ENCODE measurements at places on chromosomes 1 and 21.

DNA sequence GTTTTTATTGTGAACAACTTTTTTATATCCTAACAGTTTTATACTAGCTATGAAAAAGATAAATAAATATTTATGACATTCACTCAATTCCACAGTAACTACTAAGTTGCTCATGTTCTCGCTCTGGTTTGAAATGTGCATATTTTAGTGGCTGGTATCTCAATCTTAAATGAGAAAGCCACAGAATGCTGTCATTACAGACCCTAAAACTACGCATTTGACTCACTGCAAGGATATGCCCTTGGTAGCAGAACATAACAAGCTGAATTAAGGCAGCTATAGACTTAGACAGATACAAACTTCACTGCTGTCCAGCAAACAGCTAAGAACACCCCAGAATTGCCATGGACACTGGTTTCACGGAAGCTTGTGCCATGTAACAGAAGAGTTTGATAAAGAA lies 19.0 kb downstream of the DAB1 start:
- no peak for DNase-seq

DNA sequence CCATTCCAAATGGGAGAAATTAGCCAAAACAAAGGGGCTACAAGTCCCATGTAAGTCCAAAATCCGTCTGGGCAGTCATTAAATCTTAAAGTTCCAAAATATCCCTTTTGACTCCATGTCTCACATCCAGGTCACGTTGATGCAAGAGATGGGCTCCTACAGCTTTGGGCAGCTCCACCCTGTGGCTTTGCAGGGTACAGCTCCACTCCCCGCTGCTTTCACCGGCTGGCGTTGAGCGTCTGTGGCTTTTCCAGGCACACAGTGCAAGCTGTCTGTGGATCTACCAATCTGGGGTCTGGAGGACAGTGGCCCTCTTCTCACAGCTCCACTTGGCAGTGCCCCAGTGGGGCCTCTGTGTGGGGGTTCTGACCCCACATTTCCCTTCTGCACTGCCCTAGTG lies 130.2 kb downstream of the TPR start:
- DNase-seq = no peak

GRCh38 chr1:229058111-229058561 lies 212.8 kb upstream of the RAB4A start:
- DNase-seq = no peak

- no peak for DNase-seq
Measured at GRCh38 chr1:175503538-175503937, 239.9 kb downstream of the TNR start.

- no peak for DNase-seq
Measured at GRCh38 chr1:61091455-61091854, 9.1 kb downstream of the NFIA start.

- DNase-seq = no peak
Measured at GRCh38 chr1:236514703-236515442, 8.9 kb upstream of the LGALS8 start.

DNA sequence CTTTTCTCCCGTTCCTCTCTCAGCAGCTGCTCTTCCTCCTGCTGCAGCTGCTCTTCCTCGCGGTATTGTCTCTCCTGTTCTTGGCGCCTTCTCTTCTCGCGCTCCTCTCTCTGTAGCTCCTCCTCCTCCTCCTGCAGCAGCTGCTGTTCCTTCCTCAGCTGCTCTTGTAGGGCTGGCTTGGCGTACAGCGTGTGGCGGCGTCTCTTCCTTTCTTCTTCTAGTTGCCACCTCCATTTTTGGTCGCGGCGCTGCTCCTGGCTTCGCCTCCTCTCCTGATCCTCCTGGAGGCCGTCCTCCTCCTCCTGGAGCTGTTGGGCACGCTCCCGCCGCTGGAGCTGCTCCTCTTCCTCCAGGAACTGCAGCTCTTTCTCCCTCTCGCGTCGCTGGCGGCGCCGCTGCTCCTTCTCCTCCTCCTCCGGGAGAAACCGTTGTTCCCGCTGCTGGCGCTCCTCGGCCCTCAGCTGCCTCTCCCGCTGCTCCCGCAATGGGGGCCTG lies 4.8 kb downstream of the TCHH start:
- peak; percentile 78 for DNase-seq

- no peak for DNase-seq
Measured at GRCh38 chr21:28308516-28308915, 684.2 kb downstream of the LTN1 start.

DNA sequence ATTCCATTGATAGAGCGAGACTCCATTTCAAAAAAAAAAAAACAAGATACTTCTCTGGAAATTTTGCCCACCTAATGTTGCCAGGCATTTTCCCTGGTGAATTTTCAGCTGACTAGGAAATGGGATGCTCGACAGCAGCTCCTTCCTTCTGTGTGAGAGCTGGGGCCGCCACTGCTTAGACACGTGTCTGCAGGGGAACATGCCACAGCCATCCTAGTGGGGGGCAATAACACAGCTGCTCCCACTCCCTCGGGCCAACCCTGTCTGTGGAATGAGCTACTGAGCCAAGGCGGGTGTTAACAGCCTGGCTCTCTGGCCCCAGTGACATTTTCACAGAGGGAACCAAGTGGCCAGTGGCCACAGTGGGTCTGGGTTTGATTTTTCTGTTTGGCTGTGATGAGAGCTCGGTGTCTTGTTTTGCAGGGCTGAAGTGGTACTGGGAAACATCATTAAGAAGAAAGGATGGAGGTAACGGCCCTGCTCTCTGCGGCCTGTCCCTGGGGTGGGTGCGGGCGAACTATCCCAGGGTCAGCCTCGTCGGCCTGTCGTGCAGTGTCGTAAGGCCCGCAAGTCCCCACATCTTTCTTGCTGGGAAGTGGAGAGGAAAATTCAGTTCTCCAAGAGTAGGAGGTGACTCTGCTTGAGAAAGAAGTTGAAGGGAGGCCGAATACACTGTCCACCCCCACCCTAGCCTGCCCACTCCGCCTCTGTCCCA lies 39.2 kb downstream of the KCNAB2 start:
- DNase-seq = peak; percentile 25

DNA sequence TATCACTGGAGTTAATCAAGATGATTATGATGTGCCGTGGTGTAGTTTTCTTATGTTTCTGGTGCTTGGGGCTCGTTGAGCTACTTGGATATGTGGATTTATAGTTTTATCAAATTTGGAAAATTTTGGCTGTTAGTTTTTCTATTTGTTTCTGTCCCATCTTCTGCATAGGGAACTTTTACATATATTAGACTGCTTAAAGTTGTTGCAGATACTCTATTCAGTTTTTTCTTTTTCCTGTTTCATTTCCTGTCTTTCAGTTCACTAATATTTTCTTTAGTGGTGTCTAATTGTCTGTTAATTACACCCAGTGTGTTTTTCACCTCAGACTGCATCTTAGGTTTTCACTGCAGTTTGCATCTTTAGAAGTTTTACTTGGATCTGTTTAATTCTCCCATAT lies 247.7 kb downstream of the CAMTA1 start:
- no peak for DNase-seq

DNA sequence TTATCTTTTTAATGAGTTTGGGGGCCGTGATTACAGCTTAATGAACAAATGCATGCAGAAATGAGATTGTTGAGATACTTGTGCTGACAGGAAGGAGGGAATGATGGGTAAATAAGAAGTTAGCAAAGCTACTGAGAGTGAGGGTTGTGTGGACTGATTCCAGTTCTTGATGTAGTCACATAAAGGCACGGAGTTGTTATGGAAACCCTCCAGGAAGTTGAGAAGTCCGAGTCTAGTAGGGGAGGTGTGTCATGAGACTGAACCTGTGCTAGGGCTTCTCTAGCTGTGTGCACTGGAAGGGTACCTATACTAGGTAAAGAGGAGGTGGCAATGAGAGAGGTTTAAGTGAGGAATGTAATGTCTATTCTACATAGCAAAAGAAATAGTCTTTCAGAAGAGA lies 475.7 kb downstream of the USP25 start:
- no peak for DNase-seq

DNA sequence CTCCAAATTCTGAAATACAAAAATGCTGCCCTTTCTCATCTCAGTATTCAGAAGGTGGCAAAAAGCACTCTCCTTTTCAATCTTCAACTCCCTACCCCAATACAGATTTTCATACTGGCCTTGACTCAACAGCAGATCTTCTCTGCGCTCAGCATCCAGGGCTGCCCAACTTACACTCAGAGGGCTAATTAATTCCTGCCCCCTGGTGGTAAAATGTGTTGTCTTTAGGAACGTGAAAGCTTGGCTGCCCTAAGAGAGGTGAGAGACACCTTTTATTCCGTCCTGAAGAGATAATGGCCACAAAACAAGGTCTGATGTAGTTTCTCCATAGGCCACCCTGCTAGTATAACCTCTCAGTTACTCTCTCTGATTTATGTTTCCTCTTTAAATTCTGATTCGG lies 25.0 kb downstream of the KRTAP24-1 start:
- DNase-seq = no peak

DNA sequence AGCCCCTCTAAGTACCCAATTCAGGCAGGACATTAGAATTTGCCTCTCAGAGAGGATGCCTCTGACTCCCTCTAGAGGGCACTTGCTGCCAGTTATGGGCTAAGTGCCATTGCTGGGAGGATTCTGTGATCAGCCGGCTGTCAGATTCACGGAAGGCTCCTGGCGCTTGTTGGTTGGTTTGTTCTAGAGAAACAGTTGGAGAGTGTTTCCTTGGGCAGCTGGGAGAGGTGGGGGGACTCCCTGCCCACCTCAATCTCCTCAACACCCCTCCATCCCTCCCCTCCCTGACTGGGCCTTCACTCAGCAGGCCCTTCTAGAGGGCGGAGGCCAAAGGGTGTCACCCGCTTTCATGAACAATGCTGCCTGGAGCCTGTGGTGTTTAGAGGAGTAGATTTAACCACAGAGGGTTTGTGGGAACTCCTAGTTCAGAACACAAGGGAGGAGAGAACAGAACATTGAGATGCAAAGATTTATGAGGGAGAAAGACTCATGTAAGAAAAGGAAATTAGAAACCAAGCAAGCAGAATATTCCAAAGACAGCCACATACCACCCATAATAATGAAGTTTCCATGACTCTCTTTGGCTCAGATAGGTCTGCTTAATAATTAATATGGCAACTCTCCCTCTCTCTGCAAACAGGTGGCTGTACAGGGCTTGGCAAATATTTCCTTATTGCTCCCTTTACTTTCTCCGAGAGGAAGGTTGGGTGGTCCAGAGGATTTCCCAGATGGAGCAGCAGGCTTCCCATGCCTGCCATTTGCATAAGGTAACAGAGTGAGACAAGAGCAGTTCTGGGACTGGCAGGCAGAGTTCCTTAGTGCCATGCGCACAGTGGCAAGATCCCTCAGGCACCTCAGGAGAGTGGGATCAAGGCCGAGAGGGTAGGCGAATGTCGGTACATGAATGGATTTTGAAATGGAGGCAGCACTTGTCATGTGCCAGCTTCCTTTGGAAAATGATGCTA lies 30.0 kb upstream of the ACP6 start:
- DNase-seq = peak; percentile 86

DNA sequence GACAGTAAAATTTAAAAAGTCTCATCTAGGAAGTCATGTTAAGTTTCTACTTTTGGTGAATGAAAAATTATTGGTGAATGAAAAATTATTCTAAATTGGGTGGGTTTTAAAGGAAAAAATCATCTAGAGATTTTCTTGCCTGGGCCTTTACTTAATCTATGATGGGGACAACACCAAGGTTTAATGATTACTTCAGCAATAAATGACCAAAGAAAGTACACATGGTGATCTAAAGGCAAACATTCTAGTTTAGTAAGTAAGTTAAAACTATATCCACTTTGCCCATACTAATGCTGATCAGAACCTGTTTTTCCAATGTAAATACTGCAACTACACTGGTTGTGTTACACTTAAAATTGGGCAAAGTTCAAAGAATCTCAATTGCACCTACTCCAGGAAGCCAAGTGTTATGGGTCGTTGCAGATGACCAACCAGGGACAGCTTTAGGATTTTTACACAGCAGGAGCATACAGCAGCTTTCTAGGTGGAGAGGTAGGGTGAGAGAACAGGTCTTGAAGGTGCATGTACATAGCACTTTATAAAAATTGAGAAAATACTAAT lies 14.6 kb upstream of the RPL5 start:
- no peak for DNase-seq

DNA sequence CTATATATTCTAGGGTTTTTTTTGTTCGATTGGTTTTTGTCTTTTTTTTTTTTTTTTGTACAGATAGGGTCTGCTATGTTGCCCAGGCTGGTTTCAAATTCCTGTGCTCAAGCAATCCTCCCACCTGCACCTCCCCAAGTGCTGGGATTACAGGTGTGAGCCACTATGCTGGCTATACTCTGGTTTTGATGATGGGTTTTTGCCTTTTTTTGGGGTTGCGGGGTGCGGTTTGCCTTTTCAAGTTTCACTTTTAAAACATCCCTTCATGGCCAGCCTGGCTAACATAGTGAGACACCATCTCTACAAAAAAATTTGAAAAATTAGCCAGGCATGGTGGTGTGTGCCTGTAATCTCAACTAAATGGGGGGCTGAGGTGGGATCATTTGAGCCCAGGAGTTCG lies 10.0 kb downstream of the KDM5B start:
- no peak for DNase-seq

DNA sequence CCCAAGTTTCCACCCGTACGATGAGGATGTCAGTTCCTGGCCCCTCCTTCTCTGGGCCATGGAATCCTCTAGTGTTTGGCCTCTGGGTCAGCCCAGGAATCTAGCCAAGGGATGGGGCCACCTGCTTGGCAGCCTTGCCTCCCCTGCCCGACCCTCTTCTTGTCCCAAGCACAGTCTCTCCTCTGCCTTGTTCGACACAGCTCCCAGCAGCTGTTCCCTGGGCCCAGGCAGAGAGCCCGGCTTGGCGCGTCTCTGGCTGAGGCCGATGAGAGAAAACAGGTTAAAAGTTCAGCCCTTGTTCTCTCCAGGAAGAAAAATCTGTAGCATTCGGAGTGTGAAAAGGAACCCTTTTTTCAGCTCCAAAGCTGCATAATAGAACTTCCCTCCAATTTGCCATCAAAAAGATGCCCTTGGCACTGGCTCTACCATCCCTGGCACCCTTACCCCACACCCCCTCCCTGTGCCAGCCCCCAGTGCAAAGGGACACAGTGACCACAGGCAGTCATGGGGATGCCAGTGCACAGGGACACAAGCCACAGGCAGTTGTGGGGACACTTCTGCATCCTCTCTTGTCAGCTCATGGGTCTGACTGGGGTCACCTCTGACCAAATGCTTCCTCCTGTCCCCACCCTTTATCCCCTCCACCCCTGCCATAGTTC lies 68.4 kb downstream of the EPHB2 start:
- DNase-seq = peak; percentile 81

DNA sequence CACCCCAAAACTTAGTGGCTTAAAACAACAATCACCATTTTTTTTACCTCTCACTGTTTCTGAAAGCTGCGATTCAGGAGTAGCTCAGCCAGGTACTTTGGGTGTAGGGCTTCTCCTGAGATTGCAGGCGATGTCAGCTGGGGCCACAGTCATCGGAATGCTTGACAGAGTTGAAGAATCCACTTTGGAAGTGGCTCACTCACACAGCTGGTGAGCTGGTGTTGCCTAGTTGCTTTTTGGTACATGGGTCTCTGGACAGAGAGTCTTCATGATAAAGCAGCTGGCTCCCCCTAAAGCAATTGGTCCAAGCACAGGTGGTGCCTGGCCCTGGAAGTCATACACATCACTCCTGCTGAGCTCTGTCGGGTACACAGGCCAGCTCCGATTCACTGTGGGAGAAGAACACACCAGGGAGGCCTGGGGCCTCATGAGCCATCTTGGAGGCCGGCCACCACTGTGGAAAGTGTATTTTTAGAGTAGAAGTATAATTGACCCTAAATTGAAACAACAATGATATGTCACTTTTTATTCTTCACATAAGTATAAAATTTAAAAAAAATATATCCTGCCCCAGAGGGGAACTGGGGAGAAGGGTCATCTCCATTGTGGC lies 75.2 kb upstream of the GALNT2 start:
- no peak for DNase-seq

GRCh38 chr1:228005511-228006033 lies 1.2 kb upstream of the WNT3A start:
- no peak for DNase-seq

GRCh38 chr1:247357781-247358211 lies 26.1 kb upstream of the ZNF496 start:
- no peak for DNase-seq
